ENCODE measurements at places on chromosomes 4 and X.

GRCh38 chrX:42375086-42375485 is 402.9 kb downstream of the PPP1R2C start:
- no peak for DNase-seq

DNA sequence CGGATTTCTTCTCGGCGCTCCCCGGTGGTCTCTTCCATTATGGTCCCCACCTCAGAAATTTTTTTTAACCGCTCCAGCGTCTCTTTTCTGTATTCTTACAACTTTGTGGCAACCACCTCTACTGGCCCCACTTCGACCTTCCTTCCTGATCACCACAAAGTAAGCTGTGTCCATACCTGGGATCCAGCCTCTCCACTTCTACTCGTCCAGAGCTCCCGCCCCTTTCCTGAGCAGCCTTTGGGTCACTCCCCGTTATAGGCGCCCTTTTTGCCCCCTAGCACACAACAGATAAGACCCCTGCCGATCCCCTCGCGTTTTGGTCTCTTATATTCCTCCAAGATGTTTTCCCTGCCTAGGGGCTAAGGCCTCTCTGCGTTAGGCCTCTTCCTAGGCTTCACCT is 557 bp downstream of the PIGG start:
- no peak for DNase-seq

DNA sequence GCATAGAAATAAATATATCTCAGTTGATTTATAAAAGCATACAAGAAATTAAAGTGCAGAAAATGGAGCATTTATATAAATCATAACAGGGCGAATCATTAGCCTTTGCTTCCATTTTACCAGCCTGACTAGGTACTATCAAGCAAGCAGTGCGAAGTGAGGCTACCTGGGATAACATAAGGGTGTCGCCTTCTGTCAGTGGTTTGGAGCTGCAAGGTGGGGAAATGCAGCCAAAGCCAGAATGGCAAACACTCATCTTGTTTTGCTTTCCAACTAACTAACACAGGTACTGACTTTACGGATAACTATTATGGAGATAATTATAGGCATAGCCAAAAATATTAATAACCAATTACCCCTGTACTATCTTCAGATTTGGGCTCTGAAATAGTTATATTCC is 1459.8 kb downstream of the RAPGEF2 start:
- no peak for DNase-seq

DNA sequence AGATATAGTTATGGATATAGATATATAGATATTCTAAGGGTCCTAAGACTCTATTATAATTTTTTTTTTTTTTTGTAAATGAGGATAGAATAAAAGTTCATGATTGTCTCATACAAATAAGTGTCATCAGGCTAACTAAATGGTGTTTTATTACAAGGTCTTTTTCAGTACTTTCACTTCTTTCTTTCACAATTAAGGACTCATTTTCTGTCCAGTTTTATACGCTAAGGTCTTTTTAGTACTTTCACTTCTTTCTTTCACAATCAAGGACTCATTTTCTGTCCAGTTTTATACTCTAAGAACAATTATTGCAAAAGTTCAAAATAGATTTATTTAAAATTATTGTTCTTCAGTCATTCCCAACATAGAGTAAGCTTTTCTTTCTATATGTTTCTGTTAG is 32.7 kb downstream of the RUFY3 start:
- DNase-seq = no peak
